ENCODE measurements at places on chromosomes 11 and 22. TPM values are rescaled to one million over a fixed set of nuclear protein-coding genes. Genes with fewer than 3 reads are reported as not detected.

DNA sequence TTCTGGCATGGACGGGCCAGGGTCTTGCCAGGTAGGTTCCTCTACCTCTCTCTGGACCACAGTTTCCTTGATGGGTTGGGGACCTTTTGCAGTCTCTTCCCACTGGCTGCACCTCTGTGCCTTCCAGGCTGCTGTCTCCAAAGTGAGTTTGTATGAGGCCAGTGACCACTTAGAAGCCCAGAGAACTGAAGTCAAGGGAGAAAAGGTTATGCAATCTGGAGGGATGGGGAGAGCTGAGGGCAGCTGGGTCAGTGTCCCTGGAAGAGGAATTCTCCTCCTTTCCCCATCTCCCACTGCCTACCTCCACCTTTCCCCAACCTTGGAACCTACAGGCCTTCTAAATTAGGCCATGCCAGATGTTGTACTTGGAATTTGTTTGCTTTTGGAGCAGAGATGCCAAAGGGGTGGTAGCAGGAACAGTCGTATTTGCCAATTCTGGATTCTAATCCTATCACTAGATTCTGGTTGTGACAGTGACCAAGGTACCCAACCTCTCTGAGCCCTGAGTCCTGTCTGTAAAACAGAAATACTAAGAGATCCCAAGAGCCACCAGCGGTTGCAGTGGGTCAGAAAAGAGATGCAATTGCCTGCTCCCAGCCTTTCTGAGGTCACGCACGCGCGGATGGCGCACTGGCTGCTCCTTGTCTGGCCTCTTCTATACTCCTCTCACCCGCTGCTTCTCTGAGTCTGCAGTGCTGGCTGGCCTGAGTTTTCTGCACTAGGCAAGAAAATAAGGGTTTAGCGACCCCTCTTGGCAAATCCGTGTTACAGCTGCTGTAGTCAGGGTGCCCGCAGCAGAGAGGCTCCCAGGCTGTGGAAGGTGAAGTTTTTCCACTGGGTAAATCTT, 10.7 kb upstream of the ACCSL start:
- no peaks in the 10 kb centered on the region for H3K27me3 ChIP-seq
- H3K4me3 ChIP-seq, result no peak overlapping the region
- H3K27ac ChIP-seq, result no peak overlapping the region
- DNase-seq, result peak; percentile 80
- H3K36me3 ChIP-seq, result no peaks in the 10 kb centered on the region

DNA sequence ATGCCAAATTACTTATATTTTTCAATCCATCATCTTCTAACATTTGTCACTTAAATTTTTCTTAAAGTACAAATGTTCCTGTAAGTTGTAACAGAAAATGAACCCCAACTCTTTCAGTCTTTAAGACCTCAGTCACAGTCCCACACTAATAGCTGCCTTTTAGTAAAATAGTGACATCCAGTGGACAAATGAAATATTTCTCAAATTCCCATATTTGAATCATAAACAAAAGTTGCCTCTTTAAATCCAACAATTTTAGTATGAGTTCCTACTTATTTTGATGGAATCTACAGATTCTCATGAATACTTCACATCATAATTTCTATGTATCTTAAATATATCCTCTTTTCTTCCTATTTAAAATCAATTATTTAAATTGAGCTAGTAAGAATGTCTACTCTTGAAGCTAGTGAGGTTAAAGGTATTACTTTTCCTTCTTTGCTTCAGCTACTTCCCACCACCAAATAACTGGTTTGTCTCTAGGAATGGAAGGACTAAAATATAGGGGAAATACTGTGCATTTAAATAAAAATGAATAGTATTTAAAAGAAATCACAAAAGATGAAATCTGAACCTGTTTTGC, 9.2 kb downstream of the LIN7C start:
- peaks cover 76% of the 10 kb centered on the region for H3K36me3 ChIP-seq
- no peaks in the 10 kb centered on the region for H3K27me3 ChIP-seq
- H3K4me3 ChIP-seq, result no peak overlapping the region
- H3K27ac ChIP-seq, result no peak overlapping the region

Gene PRR5L
- 24.9 TPM for total RNA-seq

Gene BARX2
- total RNA-seq, result 0.41 TPM

Gene DGAT2
- total RNA-seq, result 7.4 TPM
